ENCODE measurements at places on chromosomes 4 and X. TPM values are rescaled to one million over a fixed set of nuclear protein-coding genes. Genes with fewer than 3 reads are reported as not detected.

Gene SSX2
- total RNA-seq = not detected

Gene FGF5
- 0.05 TPM for total RNA-seq

Gene ARHGEF6
- 28.5 TPM for total RNA-seq

Gene AGA
- total RNA-seq = 22.2 TPM

Gene MED28
- 25.9 TPM for total RNA-seq

DNA sequence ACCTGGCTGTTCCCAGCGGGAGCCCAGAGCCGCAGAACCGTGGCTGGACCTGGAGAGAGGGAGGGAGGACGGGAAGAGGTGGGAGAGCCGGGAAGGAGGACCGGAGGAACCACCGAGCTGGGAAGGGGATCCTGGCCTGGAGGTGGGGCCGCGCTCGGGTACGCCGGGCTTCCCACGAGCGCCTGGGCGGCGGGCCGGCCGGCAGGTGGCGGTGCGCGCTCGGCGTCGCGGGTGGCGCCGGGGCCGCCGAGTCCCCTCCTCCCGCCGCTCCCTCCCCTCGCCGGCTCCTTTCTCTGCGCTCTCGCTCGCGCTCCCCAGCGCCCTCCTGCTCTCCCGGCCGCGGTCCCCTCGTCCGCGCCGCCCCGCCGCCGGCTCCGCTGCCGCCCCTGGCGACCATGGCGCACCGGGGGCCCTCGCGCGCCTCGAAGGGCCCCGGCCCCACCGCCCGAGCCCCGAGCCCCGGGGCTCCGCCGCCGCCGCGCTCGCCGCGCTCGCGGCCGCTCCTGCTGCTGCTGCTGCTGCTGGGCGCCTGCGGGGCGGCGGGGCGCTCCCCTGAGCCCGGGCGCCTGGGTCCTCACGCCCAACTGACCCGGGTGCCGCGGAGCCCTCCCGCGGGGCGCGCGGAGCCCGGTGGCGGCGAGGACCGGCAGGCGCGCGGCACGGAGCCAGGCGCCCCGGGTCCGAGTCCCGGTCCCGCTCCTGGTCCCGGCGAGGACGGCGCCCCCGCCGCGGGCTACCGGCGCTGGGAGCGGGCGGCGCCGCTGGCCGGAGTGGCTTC lies at the start of gene SORCS2:
Gene SORCS2, plus strand, starts transcription at position 287 of the 778 bp plus-strand sequence.
- DNase-seq = no peak

- DNase-seq = no peak
Measured at GRCh38 chrX:113980953-113981352, 602.9 kb upstream of the HTR2C start.

DNA sequence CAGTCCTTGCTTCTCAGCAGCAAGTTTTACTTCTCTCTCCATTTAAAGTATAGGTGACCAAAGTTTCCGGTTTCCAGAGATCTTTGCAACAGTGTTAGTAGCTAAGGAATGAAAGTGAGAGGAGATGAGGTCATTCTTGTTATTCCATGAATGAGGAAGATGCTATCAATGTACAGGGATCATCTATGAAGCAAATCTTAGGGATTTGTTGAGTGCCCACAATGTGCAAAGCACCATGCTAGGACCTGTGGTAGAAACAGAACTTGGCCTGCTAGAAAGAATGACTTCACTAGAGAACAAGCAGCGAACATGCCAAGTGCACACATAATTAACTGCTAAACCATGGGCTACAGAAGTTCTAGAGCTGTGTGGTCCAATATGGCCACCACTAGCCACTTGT lies 112.5 kb downstream of the MID1 start:
- no peak for DNase-seq

DNA sequence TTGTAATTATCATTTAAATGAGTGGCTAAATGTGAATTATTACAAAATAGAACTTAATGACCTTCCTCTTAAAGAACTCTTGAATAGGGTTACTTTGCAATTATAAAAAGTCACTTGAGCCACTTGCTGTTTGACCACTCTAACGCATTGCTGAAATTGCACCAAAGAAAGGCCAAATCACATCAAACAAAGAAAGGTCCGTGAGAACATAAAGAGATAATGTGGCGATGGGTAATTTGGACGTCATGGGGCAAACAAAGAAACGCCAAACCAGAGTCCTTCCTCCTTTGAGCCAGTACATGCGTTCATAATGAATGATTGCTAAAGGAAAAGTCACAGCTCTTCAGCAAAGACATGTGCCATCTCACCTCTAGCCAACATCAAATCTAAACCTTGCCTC lies 229.8 kb upstream of the STS start:
- DNase-seq = no peak

DNA sequence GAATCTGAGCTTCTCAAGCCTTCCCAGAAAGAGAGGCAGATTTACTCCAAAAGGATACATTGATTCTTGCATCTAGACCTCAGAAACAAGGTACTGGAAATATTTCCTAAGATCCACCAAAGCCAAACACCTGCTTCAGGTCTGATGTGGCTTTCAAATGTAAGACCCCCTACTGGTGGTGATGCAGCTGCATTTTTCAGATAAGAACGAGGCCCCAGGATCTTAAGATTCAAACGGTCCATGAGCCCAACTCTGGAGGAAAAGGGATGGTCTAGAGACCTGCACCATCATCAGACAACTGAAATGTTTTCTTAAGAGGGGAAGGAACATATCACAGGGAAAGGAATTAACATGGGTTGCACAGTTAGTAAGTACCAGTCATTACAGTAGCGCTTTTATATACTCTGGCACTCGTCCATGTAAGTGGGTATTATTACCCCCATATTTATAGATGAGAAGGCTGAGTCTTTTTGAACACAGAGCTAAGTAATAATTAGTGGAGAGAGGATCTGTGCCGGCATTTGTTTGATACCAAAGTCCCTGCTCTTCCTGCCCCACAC lies 73.7 kb downstream of the LEF1 start:
- no peak for DNase-seq

DNA sequence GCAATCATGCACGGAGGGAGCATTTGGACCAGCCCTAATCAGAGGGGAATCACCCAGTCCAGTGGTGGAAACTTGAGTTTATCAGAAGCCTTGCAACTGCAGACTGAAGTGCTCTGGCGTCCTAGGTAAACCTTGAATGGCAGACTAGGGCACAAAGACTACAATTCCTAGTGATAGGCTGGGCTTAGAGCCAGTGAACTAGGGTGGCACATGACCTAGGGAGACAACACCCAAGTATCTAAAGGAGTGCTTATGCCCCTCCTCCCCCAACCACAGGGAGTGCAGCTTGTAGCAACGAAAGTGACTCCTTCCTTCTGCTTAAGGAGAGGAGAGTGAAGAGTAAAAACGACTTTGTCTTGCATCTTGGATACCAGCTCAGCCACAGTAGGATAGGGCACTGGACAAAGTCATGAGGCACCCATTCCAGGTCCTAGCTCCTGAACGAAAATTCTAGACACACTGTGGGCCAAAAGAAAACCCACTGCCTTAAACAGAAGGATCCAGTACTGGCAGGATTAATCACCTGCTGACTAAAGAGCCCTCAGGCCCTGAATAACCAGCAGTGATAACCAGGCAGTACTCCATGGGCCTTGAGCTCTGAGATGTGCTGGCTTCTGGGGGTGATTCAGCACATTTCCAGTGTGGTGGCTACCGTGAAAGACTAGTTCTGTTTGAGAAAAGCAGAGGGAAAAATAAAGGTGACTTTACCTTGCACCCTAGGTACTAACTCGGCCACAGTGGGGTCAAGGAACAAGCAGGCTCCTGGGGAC lies 58.7 kb upstream of the STARD8 start:
- DNase-seq = no peak

- no peak for DNase-seq
Measured at GRCh38 chrX:19955306-19955705, 35.6 kb downstream of the BCLAF3 start.

DNA sequence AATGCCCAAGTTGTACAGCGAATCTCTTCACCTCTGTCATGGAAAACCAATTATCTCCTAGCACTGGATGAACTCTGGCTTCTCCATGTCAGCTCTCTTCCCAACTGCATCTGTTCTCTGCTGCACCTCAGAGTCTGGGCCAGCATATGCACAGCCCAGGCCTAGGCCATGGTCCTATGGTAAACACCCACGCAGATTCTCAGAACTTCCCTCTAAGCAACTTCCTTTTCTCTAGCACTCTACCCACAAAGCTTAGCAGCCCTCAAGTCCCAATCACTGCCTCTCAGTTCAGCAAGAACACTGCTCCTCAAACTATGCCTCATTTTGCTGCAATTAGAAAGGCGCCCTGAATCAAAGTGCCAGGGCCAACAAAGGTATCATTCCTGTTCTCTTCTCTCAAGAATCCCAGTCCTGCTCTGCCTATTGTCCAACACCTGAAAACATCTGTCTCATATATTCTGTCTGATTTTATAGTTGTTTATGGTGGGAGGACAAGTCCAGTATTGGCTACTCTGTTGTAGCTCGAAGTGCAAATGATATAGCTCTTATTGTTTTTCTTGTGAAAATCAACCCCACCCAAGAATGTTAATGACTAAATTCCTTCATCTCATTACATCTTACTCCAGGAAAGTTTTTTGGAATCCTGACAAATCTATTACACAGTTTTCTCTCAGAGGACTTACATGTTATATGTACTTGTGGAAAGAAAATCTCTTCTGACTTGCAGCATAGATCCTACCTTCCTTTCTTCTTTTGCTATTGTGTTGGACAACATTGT lies 85.4 kb downstream of the DCHS2 start:
- no peak for DNase-seq

DNA sequence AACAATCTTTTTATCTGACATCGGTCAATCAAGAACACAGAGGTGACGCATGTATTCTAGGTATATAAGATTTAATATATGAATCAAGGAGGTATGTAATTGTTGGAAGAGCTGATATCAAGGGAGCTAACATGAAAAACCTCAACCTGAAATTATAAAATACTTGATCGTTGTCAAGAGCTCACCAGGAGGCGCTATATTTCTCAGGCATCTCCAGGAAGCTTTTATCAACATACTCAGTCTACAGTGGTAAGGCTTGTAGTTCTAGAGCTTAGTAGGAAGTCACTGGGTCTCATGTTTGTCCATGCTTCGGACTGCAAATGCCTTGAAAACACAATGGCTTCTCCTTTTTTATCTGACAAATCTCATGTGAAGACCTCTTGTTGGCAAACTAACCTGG lies 156.1 kb downstream of the GRXCR1 start:
- DNase-seq = no peak

DNA sequence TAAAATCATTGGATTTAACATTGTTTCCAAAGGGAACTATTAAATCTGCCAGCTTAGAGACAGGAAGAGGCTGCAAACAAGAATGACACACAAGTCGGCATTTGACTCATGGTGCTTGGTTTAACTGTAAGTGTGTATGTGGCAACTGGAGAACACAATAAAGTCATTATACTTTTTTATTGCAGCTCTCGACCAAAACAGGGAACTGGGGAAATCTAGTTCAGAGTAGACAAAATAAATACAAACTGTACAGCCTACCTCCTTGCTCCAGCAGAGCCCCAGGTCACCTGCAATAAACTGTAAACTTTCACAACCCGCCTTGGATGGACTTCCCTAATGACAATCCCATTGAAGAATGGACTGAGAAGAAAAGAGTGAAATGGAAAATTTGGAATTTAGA lies 24.0 kb downstream of the NPY5R start:
- DNase-seq = no peak

- no peak for DNase-seq
Measured at GRCh38 chr4:148442832-148443511, 758 bp upstream of the NR3C2 start.
